ENCODE measurements at places on chromosomes 6 and 20.

GRCh38 chr20:24448170-24448569, 21.3 kb upstream of the SYNDIG1 start:
- no peak for DNase-seq

GRCh38 chr20:58512808-58513552, 2.2 kb downstream of the APCDD1L start:
- no peak for DNase-seq

GRCh38 chr20:38278763-38279162, 18.2 kb upstream of the KIAA1755 start:
- no peak for DNase-seq

DNA sequence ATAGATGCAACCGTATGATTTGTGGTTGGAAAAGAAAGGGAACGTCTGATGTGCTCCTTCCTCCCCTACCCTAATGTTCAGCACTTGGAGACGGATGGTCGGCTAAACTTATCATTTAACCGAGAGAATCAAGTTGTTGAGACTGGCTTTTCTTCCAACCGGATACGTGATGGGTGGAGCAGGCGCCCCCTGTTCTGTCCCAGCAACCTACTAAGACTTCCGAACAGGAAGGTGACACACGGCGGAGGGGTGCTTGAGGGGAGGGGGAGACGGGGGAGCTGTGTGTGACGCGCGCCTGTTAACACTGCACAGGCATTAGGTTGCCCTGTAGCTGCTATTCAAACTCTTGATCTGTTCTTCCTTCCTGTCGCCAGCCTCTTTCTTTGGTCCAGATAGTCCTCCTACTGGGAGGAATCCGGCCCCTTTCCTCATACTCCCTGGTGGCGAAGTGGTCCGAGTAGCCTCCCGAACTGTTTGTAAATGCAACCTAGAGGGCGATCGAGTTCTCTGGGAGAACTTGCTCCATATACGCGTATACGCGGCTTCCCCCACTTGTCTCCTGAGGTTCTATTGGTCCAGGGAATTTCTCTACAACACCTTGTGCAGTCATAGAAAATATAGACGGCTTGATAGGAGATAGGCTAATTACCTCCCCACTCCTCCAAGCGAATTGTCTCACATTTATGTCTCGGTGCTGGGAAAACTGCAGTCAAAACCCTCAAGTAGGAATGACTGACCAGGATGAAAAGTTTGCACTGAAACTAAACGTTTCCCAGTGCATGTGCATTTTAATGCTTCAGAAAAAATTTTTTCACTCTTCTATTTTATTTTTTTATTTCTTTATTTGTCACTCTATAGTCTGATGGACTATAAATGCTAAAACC, 126.0 kb upstream of the SLC2A12 start:
- peak; percentile 67 for DNase-seq

DNA sequence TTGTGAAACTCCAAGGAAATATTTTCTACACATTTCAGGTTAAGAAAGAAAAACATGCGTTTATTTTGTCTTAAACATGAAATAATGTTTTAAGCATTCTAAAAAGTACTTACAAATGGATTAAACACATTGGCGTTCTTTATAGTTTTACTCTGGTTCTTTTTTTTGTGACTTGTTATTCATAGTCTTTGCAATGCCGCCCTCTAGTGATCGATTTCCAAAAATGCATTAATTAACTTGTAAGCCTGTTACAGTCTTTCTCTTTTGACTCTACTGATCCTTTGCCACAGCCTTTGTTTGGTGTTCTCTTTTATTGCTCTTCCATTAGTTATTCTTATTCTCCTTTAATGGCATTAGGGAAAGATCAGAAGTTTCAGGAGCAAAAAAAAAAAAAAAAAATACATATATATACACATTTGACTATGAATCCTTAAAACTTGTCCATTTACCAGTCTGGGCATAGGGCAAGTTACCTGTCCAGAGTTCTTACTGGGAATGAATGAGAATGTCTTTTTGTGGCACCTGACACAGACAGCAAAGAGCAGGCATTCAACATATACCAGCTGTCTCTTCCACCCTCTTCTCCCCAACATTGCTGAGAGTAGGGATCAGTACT, 59.9 kb downstream of the MACROD2 start:
- DNase-seq, result no peak

DNA sequence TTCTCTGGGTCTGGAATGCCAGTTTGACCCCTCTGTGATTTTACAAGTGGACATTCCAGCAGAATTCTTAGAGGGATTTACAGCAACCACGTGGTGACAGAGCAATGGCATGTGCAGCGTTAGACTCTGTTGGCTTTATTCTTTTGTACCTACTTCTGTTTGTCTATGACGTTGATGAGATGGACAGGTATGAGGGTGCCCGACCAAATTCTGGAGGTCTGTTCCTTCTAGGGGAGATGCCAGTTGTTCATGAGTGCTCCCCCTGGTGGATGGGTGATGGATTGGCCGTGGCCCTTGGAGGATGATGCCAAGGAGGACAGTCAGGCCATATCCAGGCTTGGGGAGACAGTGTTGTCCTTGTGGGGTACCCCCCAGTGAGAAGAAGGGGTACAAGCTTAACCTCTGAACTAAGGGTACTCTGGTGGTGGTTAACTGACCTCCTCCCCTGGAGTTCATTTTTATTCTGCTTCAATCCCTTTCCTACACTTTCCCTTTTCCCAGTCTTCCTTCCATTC, 198.6 kb downstream of the DTNBP1 start:
- DNase-seq, result no peak

DNA sequence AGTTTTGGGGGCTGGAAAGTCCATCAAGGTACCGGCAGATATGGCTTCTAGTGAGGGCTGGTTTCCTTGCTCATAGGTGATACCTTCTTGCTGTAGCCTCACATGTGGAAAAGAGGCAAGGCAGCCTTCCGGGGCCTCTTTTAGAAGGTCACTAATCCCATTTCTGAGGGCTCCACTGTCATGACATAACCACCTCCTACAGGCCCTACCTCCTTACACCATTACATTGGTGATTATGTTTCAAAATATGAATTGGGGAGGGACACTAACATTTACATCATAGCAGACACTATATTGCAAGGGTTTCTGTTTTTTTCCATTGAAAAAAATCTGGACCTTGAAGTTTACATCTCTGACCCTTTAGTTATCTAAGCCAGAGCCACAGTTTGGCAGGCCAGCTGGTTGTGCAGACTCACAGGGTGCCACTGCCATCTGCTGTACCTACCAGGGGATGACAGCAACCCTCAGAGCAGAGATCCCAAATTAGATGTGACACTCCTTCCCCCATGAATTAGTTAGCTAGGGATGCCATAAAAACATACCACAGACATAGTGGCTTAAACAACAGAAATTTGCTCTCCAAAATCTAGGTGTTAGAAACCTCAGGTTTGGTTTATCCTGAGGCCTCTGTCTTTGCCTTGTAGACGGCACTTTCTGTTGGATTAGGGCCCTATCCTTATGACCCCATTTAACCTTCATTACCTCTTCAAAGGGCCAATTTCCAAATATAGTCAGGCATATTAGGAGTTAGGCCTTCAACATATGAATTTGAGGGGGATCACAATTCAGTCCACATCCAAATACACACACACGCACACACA, 166.4 kb upstream of the RNF217 start:
- peak; percentile 5 for DNase-seq

DNA sequence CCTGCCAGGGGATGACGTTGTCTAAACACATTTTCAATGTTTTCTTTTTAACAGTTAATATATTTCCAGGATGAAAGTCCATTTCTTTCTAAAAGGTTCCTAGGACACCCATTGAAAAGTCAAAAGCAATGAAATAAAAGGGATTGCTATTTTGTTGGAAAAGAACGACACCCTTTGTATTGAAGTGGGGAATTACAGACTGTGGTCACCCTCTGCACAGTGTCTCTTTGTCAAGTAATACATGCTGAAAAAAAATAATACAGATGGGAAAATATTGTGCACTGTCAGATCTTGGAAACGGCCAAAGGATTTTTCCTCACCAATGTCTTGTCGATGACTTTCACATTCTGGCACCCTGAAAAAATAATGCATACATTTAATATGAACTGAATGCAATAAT, 56.9 kb downstream of the HAO1 start:
- no peak for DNase-seq

DNA sequence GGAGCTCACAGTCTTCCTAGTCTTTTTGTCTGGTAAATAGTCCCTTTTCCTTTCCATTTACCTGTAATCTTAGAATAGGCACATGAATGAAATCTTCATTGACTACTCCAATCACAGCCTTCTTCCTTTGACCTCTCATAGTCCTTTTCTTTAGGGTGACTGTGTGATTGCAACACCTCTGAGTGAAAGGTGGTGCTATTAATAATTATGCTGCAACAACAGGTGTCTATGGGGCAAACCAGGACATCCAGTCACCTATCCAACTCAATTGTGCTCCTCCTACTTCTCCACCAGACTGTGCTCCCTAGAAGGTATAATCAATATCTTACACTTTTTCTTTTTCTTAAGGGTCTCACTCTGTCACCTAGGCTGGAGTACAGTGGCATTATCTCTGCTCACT, 29.4 kb downstream of the RIPOR2 start:
- DNase-seq, result no peak

DNA sequence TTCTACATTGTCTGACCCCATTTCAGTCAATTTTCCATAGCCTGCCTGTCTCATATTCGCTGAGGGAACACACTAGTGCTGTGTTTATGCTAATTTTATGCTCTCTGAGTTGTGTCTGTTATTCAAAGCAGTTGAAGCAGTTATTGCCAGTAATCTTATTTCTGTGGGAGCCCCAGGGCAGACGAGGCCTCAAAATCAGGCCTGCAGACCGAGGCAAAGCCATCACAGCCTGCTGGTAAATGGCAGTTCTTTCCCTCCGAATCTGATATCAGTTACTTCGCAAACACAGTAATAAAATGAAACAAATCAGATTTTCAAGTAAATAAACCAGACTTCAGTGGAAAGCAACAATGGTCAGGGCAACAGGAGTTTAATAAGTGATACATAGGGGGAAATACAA, 508.4 kb downstream of the PKHD1 start:
- DNase-seq, result no peak

GRCh38 chr6:63449714-63450113, 122.6 kb upstream of the LOC128125822 start:
- no peak for DNase-seq

GRCh38 chr20:19934792-19935491, 82.2 kb upstream of the NAA20 start:
- DNase-seq, result peak; percentile 38

- DNase-seq, result no peak
Observed at GRCh38 chr20:8932192-8933165, 136.4 kb upstream of the PLCB4 start.

- DNase-seq, result no peak
Observed at GRCh38 chr6:44090465-44090864, 36.8 kb downstream of the MRPL14 start.

DNA sequence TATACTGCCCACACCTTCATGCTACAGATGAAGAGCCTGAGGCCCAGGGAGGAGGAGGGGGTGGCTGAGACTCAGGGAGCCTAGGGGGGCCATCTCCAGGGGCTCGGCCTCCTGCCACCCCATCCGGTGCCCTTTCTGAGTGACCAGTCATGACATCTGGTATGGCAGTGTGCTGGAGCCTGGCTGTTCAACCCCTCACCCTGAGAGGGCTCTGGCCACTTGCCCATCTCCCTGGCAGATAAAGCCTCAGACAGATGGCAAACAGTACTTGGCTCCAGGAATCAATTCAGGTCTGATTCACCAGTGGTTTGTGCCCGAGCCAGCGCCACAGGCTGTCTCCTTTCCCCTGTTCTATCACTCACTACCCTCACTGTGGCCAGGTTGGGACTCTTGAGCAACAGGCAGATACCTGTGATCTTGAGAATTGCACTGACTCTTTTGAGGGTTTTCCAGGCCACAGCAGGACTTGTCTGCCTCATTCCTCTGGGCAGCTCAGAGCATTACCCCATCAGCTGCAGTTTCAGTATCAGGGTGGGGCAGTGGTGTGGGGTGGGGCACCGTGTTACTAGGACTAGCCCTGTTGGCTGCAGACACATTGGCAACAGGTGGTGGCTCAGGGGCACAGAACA, 22.8 kb downstream of the SRSF3 start:
- DNase-seq, result no peak

DNA sequence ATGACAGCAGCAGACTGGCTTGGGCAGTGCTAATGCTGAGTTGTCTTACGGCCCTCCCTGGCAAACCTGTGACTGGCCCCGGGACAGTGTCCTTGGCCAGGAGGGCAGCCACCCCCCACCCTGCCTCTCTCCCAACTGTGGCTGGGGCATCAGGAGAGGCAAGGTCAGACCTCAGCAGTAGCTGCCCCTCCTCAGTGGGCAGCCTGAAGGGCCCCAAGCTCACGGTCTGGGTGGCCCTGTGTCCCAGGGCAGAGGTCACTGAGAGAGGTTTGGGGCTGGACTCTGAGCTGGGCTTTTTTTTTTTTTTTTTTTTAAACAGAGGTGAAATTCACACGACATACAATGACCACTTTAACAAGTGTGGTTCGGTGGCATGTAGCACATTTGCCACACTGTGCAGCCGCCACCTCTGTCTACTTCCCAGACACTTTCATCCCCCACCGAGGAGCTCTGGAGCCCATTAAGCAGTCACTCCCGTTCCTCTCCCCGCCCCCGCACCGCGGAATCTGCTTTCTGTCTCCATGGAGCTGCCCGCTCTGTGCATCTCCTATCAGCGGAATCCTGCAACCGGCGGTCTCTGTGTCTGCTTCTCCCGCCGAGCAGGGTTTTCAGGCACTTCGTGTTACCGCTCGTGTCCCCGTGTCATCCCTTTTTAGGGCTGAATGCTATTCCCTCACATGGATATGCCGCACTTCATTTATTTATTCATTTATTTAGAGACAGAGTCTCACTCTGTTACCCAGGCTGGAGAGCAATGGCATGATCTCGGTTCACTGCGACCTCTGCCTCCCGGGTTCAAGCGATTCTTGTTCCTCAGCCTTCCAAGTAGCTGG, 67.9 kb upstream of the GATA5 start:
- DNase-seq, result no peak

GRCh38 chr20:35269055-35269781, 8.7 kb downstream of the MMP24OS start:
- no peak for DNase-seq

- DNase-seq, result no peak
Observed at GRCh38 chr6:88680654-88681053, 282.8 kb downstream of the RNGTT start.

DNA sequence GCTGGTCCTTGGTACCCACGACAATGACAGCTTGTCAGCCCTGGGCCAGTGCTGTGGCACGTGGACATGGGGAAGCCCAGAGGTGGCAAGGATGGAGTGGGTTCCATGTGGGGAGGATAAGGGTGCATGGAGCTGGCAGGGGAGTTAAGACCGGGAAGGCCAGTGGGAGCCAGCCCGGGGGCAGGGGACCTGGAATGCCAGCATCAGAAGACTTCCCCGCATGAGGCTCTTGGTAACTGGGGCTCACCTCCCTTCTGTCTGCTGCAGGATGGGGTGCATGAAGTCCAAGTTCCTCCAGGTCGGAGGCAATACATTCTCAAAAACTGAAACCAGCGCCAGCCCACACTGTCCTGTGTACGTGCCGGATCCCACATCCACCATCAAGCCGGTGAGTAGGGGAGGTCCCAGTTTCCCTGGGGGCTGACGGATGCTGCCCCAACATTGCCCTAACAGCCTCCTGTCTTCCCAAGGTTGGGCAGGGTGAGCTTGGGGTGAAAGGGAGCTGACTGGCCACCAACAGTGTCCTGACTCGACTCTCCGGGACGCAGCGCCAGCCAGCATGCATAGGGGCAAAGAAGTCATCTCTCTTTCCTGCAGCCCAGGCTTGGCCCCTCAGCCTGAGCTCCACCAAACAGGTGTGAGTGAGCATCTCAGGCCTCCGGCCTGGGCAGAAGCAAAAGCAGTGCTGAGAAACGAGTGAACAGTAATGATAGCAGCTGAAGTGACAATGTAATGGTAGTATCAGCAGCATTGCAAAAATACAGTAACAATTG, 19.5 kb downstream of the HCK start:
- DNase-seq, result no peak

GRCh38 chr6:101830501-101831031, 437.1 kb downstream of the GRIK2 start:
- no peak for DNase-seq

- DNase-seq, result no peak
Observed at GRCh38 chr6:108644252-108644651, 83.5 kb downstream of the FOXO3 start.
